Neural crest cell (in vitro differentiated cells): ENCODE measurements at places on chromosomes 7 and 10.

DNA sequence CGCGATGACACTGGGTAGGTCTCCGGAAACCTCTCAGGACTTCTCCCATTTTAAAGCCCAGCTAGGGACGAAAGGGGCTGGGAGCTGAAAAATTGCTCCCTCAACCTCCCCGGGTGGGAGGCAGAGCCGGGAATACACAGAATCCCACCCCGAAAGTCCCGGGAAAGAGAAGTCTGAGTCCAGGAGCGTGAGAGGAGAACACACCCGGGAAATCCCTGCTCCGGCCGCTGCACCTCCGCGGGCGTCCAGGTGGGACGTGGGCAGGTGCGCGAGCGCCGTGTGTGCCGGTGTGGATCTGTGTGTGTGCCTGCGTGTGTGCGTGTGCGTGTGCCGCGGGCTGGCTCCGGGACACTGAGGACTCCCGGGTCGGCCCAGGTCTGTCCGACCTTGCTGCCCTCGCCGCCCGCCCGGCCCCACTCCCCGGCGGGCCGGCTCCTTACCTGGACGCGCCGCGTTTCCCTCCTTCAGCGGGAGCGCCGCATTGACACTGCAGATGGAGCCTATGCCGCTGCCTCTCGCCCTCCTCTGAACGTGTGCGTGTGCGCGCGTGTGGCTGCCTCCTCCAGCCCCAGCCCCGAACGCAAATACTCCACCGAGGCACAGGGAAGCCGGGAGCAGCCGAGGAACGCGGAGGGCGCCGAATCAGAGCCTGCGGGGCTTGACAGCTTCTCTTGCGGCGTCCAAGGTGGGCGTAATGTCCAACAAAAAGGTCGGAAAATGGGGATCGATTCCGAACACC lies at the start of gene PLXNA4:
TSS of gene PLXNA4 (minus strand) at position 489 of the 739 bp plus-strand sequence. CDS start 67,777 bp downstream, outside the sequence.
- peak; percentile 14 for DNase-seq

DNA sequence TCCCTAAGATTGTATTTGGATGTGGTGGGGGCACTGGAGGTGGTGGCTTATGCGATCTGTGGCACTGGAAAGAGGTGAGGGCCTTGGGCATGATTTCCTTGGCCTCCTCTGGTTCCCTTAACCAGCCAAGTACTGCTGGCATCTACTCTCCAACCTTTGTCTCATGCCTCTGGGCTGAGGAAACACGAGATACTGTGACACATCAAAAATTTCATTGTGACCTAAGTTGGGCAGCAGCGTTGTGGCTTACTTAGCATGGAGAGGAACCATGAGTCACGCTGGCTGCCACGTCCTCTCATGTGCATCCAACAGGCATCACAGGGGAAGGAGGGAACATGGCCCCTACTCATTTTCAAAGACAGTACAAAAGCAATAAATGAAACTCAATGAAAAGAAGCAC lies 29.7 kb upstream of the GSDME start:
- DNase-seq, result no peak

- DNase-seq, result no peak
Measured at GRCh38 chr10:113842171-113842570, 11.7 kb downstream of the DCLRE1A start.

- no peak for DNase-seq
Measured at GRCh38 chr10:132061465-132061864, 4.3 kb upstream of the JAKMIP3 start.

- DNase-seq, result no peak
Measured at GRCh38 chr7:92622685-92623084, 32.5 kb upstream of the FAM133B start.

DNA sequence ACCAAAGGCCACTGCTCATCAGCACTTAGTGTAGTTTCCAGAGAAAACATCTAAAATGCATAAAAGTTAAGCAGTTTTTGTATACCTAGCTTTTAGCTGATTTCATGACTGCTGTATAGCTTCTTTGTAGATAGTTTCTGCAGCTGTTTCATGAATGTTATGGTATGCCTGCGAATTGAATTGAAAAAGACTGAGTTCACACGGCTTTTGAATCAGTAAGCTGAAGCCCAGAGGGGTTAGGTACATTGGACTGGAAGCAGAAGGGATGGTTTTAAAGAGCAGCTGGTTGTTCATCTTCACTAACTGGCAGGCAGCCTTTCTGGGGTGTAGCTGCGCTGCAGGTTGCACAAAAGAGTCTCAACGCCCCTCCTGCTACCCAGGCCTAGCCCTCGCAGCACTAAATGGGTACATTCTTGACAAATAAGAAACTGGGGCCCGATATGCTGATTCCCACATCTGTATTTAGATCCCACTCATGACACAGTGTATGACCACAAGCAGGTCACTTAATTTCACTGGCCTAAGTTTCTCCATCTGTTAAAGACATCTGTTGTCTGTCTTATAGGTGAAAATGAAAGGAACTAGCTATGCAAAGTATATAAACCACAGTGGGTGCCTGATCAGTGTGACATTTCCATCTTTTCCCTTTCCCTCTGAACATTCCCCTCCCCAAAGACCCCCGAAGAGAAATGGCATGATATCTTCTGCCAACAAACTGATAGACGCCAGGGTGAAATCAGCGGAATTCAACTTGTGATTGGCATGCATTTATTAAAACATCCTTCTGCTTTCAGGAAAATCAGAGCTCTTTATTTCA lies 85.9 kb upstream of the AGBL3 start:
- DNase-seq, result no peak

GRCh38 chr10:101282947-101283346 lies 53.7 kb upstream of the LBX1 start:
- DNase-seq, result no peak

GRCh38 chr7:98142658-98143057 lies 36.0 kb downstream of the LMTK2 start:
- no peak for DNase-seq

- no peak for DNase-seq
Measured at GRCh38 chr10:104333032-104333727, 5.1 kb downstream of the ITPRIP start.

- no peak for DNase-seq
Measured at GRCh38 chr10:23053036-23053435, 42.3 kb upstream of the MSRB2 start.

- DNase-seq, result no peak
Measured at GRCh38 chr7:116522247-116522646, 2.6 kb upstream of the CAV1 start.

DNA sequence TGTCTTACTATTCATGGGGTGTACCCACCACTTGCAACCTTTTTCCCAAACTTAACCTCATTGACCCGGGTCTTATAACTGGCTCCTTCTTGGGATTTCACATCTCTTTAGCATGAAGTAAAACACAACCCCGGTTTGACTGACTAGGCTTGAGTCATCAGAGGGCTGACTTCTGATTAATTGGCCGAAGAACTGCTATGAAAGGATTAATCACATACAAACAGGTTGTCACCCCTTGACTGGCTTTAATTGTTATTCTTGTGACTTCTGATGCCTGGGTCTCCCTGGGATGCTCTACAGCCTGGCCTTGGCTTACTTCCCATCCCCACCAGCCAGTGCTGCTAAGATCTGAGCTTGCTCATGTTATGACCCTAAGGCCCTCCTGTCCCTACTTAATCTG lies 8.8 kb upstream of the CRPPA start:
- no peak for DNase-seq

GRCh38 chr7:1176891-1177373 lies 16.9 kb upstream of the ZFAND2A start:
- peak; percentile 79 for DNase-seq

DNA sequence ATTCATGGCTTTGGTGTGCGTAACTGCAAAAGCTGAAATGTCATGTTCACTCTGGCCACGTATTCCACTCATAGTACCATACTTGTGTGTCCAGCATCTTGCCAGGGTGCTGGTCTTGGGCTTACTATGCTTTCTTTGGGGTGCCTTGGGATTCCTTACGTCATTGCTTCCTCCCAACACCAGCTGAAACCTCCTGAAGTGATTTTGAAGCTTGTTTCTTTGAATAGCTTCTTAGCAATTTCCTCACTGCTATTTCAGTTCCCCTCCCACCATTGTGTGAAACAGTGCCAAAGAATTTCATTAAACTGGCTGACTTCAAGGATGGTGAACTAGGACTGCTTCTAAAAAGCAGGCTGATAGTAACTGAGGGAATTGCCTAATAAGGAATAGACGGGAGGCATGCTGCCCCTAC lies 36.9 kb downstream of the ENTPD1 start:
- no peak for DNase-seq

DNA sequence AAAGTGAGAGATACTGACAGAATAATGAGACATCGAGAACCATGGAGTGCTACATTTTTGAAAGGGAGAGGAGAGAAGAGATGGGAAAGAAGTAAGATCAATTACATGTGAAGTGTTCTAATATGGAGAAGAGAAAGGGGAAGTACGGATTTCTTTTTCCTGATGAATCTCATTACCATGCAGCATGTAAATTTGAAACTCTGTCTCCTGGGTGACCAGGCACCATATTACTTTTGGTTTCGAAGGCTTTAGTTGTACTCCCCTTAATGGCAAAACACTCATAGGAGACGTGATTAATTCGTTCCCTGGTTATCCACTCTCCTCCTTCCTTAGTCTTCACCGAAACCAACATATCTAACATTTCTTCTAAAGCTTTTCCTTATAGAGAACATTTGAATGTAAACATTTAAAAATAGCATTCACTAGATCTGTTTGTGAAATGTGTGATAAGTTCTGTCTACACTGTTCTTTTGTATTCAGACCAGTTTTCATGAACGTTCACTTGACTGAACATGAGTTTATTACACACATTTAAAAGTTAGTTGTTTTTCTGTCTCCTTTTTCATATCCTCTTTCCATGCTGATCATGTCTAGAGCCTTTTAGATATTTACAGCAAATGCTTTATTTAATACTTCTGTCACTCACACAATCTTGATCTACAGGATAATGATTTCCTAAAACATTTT lies 80.2 kb upstream of the MSRB2 start:
- no peak for DNase-seq

DNA sequence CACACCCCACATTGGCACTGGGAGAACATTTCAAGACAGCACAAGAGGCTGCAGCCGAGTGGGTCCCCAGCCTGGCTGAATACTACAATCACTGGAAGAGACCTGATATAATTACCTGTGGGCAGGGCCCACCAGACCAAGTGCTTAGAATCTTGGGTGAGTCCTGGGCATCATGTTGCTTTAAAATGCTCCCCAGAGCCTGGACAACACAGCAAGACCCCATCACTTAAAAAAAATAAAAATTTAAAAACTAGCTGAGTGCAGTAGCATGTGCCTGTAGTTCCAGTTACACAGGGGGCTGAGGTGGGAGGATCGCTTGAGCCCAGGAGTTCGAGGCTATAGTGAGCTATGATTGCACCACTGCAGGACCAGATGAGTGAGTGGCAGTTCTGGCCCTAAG lies 28.1 kb downstream of the FAM171A1 start:
- DNase-seq, result no peak

DNA sequence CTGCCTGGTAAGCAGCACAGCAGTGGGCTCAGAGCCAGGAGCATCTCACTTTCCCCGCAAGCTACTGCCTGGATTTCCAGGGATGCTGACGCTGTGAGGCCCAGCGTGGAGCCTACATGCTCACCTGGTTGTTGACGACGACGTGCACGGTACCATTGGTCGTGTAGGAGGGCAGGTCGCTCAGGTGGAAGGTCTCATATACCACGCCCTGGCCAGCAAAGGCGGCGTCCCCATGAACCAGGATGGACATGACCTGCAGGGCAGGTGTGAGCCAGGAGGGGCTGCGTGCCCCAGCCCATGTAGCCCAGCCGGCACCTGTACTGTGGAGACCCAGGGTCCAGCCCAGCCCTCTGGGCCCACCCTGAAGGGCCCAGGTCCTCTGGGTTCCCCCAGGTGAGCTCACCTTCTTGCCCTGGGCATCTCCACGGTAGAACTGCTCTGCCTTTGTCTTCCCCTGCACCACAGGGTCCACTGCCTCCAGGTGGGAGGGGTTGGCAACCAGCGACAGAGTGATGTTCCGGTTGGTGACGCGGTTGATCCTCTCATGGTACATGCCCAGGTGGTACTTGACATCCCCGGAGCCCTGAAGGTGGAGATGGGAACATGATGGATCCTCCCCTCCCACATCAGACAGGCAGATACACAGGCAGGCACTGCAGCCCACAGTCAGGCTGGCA lies 15.4 kb downstream of the OGDHL start:
- no peak for DNase-seq

DNA sequence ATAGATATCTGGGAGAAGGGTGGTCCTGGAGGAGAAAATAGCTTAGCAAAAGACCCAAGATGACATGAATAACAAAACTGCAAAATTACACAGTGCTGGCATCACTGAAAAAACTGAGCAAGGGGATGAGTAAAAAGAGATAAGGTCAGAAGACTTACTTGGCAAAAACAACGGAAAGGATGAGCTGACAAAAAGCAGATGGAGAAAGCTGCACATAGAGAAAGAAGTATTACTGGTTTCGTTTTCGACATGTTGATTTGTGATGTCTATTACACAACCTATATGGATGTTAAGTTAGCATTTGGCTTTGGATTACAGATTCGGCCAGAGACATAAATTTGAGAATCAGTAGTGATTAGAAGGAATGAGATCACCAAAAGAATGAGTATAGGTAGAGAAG lies 132.1 kb downstream of the MACC1 start:
- DNase-seq, result no peak

- DNase-seq, result no peak
Measured at GRCh38 chr10:13711291-13711690, 124.5 kb downstream of the PRPF18 start.
